A549 treated with CpdA at 1 μM for 4 hours (cell line): ENCODE measurements at places on chromosomes 6 and 20. TPM values are rescaled to one million over a fixed set of nuclear protein-coding genes. Genes with fewer than 3 reads are reported as not detected.

OSER1 gene
- total RNA-seq = 45.8 to 57.0 TPM (median 53.3 TPM) in 5 replicates

CCDC170 gene
- 0.10 to 0.20 TPM (median 0.17 TPM) in 3 of 5 replicates, not detected in the others for total RNA-seq

GDAP1L1 gene
- 0.16 TPM in 1 of 5 replicates, not detected in the others for total RNA-seq

RBBP8NL gene
- total RNA-seq = 0.03 to 0.05 TPM in 2 of 5 replicates, not detected in the others

SRSF12 gene
- 0.68 to 1.3 TPM (median 0.84 TPM) in 5 replicates for total RNA-seq

ECT2L gene
- not detected in 5 replicates for total RNA-seq

ATP6V1G2 gene
- total RNA-seq = 0.57 to 0.77 TPM (median 0.63 TPM) in 5 replicates

VIP gene
- not detected in 5 replicates for total RNA-seq

METTL24 gene
- total RNA-seq = not detected in 5 replicates

PACSIN1 gene
- 0.04 to 0.05 TPM (median 0.05 TPM) in 3 of 5 replicates, not detected in the others for total RNA-seq

DNAH8 gene
- total RNA-seq = not detected in 5 replicates

BMP6 gene
- total RNA-seq = 12.4 to 19.8 TPM (median 17.9 TPM) in 5 replicates

CST1 gene
- total RNA-seq = 1.3 to 2.0 TPM (median 1.6 TPM) in 5 replicates

BMP2 gene
- total RNA-seq = 0.55 to 1.0 TPM (median 0.68 TPM) in 5 replicates
